Stimulated activated CD8-positive, alpha-beta memory T cell treated with anti-CD3 and anti-CD28 coated beads, Interleukin-2, amount 100 ng/mL, for 1 hour (primary cell): ENCODE measurements at places on chromosomes 7 and 10.

GRCh38 chr7:23431702-23432199, 38.5 kb downstream of the IGF2BP3 start:
- DNase-seq: no peak

GRCh38 chr10:15251791-15252380, 83.4 kb upstream of the NMT2 start:
- no peak for DNase-seq

DNA sequence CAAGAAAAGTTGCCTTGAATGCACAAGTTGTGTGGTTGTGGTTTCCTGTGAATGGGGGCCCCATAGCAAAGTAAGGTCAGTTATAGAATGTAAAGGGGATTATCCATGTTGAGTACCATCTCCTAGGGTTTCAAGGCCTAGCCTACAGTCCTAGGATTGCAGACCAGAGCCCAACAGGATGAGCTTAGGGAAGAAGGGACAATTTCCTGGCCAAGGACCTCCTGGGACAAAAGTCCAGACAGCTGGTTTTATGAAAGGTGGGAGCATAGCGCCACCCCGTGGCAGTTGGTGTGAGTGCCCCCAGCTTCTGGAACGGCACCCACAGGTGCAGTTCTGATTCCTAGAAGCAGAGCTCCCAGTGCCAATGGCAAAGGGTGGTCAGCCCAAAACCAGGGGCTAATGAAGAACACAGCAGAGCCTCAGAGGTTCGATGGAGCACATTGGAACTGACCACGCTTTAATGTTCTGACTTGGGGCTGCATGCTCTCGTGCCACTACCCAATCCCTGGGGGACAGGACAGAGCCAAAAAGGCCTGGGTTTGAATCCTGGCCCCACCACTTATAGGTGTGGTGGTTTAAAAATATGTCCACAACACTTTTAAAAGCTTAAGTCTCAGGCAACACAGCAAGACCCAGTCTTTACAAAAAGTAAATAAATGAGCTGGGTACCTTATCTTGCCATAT, 25.8 kb upstream of the TMEM120A start:
- DNase-seq: peak; percentile 24

DNA sequence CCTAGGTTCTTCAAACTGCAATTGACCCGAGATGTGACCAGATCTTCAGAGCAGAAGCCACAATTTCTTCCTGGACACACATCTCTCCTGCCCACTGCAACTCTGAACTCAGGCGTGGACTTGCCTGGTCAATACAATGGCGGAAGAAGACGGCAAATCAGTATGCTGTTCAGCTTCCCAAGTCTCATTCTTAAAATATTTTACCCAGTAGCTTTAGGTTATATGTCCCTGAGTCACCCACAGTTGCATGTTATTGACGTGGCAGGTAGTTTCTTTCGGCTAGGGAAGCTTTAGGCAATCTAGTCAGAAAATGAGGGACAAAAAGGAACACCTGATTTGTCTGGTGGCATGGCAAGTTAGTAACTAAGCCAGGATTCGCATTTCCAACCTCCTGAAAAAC, 22.5 kb downstream of the CEP41 start:
- DNase-seq: no peak

DNA sequence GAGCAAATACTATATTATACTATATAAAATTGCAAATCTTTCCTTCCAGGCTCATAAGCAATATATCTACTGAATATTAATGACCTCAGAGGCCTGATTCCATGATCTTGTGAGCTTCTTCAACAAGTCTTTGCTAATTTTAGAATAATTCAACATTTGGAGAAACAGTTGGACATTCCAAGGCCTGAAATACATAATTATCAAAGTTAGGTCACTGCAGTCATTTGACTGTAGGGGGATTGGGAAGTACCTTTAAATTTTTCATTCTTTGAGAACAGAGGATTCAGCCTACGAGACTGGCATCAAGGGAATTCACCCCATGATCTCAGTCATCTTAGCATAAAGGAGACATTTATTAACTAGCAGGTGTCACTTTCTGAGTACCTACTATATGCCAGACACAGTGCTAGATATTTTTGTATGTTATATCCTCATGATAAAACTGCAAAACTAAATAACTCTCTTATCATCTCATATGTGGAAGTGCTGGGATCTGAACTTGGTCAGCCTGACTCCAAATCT, 85.4 kb downstream of the DOCK4 start:
- no peak for DNase-seq

GRCh38 chr10:112896273-112896672, 53.8 kb upstream of the TCF7L2 start:
- DNase-seq: no peak

DNA sequence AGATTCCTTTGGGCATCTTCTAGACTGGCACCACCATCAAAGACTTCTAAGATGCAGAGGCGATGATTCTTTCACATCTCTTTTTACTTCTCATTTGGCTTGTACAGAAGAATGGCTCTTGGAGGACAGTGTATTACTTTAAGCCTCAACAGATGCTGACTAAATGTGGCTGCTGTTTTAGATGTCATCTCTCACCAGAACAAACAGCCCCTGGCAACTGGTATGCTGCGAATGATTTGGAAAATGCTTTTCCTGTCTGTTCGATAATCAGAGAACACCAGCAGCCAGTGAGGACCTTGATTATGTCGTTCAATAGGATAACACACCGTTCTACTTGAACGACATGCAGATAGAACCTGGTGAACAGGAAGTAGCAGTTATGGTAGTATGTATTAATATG, 131.8 kb downstream of the RNF216 start:
- no peak for DNase-seq

DNA sequence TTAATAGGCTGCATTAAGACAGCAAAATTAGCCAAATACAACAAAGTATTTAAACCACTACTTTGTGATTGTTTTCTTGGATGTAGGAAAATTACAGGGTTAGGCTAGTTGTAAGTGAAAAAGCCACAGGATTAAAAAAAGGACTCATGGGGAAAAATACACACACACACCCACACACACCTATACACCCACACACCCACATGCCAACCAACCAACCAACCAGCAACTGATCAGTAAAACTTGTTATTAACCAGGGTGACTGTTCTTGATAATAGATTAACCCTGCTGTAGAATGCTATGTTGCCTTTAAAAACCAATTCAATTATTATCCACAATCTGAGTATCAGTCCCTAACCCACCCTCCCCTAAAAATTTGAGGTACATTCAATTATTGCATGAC, 49.0 kb downstream of the MTPN start:
- DNase-seq: no peak

GRCh38 chr7:41708581-41709358, 5.9 kb upstream of the INHBA start:
- DNase-seq: no peak

- DNase-seq: no peak
Observed at GRCh38 chr10:129949891-129950291, 14.2 kb downstream of the EBF3 start.

GRCh38 chr7:29149036-29149435, 2.7 kb upstream of the CPVL start:
- no peak for DNase-seq

GRCh38 chr10:102658802-102659201, 14.5 kb downstream of the TRIM8 start:
- no peak for DNase-seq

- no peak for DNase-seq
Observed at GRCh38 chr7:78130446-78131215, 332.1 kb downstream of the PHTF2 start.

- DNase-seq: no peak
Observed at GRCh38 chr10:31419394-31420063, 100.5 kb downstream of the ZEB1 start.

GRCh38 chr10:121168545-121169216, 317.5 kb downstream of the WDR11 start:
- DNase-seq: no peak

GRCh38 chr10:101758858-101759257, 17.1 kb downstream of the FGF8 start:
- no peak for DNase-seq

GRCh38 chr7:78406531-78406930, 608.0 kb downstream of the PHTF2 start:
- DNase-seq: no peak

DNA sequence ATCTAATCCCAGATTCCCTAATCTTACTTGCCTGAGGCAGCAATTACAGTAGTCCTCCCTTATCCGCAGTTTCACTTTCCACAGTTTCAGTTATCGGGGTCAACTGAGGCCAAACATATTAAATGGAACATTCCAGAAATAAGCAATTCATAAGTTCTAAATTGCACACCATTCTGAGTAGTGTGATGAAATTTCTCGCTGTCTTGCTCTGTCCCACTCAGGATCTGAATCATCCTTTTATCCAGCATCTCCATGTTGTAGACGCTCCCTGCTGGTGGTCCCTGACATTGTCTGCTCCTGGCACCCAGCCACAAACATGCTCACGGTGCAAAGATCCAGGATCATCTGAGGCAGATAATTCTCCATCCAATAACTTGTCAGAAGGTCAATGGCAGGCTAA, 128.7 kb upstream of the CXCL12 start:
- no peak for DNase-seq

- no peak for DNase-seq
Observed at GRCh38 chr7:148747274-148747673, 48.6 kb downstream of the CUL1 start.

DNA sequence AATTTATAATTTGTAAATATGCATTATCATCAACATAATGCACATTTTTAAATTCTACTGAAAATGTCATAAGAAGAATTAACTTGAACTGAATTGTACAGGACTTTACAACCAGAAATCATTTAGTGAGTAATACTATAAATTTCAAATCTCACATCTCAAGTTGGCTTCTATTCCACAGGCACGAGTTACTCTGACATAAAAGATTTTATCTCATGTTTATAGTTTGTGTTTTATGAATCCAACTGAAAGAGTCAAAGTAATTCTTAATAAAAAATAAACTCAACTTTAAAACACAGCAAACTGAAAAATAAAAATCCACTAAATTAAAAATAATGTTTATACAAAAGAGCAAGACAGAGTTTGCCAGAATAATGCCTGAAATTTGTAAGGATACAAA, 129.2 kb downstream of the CD36 start:
- DNase-seq: no peak

- DNase-seq: no peak
Observed at GRCh38 chr10:18010050-18010449, 58.3 kb downstream of the SLC39A12 start.

GRCh38 chr7:104978460-104978859, 35.5 kb upstream of the KMT2E start:
- DNase-seq: no peak

GRCh38 chr7:49403844-49404243, 369.6 kb upstream of the VWC2 start:
- DNase-seq: no peak

- no peak for DNase-seq
Observed at GRCh38 chr10:132526676-132527075, 10.9 kb upstream of the INPP5A start.

DNA sequence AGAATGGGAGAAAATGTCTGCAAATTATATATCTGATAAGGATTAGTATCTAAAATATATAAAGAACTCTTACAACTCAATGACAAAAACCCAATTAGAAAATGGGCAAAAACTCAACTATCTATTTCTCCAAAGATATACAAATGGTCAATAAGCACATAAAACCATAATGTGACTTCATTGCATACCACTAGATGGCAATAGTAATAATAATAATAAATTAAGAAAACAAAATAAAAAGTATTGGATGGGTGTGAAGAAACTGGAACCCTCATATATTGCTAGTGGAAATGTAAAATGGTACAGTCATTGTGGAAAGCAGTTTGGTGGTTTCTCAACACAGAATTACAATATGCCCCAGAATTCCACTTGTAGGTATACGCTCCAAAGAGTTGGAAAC, 98.8 kb downstream of the VIPR2 start:
- DNase-seq: no peak

GRCh38 chr7:216360-217300, 24.3 kb downstream of the FAM20C start:
- no peak for DNase-seq

DNA sequence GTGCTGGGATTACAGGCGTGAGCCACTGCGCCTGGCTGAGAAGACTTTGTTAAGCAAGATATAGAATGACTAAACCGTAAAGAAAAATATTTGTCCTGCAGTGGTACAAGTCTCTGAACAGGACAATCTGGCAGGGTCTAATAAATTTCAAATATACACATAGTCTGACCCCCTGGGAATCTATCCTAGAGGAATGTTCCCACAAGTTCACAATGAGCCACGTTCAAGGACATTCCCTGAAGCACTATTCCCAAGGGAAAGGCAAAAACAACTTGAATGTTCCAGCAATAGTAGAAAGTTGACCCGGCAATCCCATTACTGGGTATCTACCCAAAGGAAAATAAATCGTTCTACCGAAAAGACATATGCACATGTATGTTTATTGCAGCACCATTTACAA, 82.0 kb downstream of the HIP1 start:
- DNase-seq: no peak

- no peak for DNase-seq
Observed at GRCh38 chr7:137923380-137923779, 76.6 kb upstream of the DGKI start.

GRCh38 chr7:46929359-46929758, 652.6 kb downstream of the TNS3 start:
- no peak for DNase-seq

DNA sequence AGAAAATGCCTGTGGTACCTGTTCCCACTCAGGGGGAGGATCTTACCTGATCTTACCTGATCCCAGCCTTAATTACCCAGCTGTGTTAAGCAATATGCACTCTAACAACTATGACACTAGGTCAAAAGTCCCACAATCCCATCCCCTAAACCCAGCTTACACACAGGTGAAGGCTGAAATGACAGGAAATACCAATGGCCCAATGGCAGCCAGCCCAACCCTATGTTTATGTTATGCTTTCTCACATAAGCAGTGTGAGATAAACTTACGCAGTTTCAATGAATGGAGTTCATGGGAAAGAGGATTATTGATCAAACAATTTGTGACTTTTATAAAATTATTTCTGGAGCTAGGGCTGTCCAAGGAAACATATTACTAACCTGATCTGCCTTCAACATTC, 91.9 kb downstream of the GPAM start:
- no peak for DNase-seq

GRCh38 chr7:26655781-26656180, 208.6 kb downstream of the SKAP2 start:
- DNase-seq: no peak

GRCh38 chr10:8245131-8245813, 190.8 kb downstream of the GATA3 start:
- DNase-seq: no peak

- no peak for DNase-seq
Observed at GRCh38 chr10:79406683-79407422, 38.6 kb downstream of the ZCCHC24 start.

- no peak for DNase-seq
Observed at GRCh38 chr10:131700032-131700431, 200.8 kb upstream of the PPP2R2D start.

- DNase-seq: no peak
Observed at GRCh38 chr10:83538047-83538446, 601.3 kb upstream of the GHITM start.

DNA sequence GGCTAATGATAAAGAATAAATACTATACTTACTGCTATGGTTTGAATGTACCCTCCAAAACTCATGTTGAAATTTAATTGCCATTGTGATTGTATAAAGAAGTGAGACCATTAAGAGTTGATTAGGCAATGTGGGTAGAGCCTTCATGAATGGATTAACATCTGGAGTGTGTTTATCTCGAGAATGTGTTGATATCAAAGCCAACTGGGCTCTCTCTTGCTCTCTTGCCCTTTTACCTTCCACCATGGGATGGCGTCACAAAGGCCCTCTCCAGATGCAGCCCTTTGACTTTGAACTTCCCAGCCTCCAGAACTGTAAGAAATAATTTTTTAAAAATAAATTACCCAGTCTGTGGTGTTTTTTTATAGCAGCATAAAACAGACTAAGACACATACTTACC, 50.1 kb upstream of the GHITM start:
- DNase-seq: no peak
